ENCODE measurements at places on chromosomes 16 and 17. TPM values are rescaled to one million over a fixed set of nuclear protein-coding genes. Genes with fewer than 3 reads are reported as not detected.

The TP53TG3B gene
- total RNA-seq = not detected

The PTGES3L gene
- not detected for total RNA-seq

The ABCC12 gene
- total RNA-seq = not detected

The PROCA1 gene
- 0.18 TPM for total RNA-seq

The KRTAP2-3 gene
- not detected for total RNA-seq

The CCL18 gene
- not detected for total RNA-seq

The LGALS9 gene
- total RNA-seq = 13.0 TPM

The CCL22 gene
- total RNA-seq = not detected

The TOX3 gene
- 3.7 TPM for total RNA-seq

The DECR2 gene
- total RNA-seq = 106 TPM

The KCTD13 gene
- 7.4 TPM for total RNA-seq

The CASKIN1 gene
- not detected for total RNA-seq

The EME2 gene
- total RNA-seq = 11.1 TPM

The GDPD3 gene
- 2.3 TPM for total RNA-seq

The CIITA gene
- 2.2 TPM for total RNA-seq

The TBC1D3I gene
- total RNA-seq = 0.24 TPM

The RNF222 gene
- total RNA-seq = not detected

The CDR2 gene
- total RNA-seq = 13.9 TPM

The FBXW10 gene
- total RNA-seq = 0.12 TPM

The ZSCAN10 gene
- not detected for total RNA-seq

The KCNH4 gene
- total RNA-seq = not detected

The TMEM238L gene
- total RNA-seq = not detected

Data from right lobe of liver (tissue), 6 donors.